ENCODE measurements at places on chromosomes 7 and 10.

GRCh38 chr7:114650491-114650890, 235.9 kb downstream of the FOXP2 start:
- no peak for DNase-seq

DNA sequence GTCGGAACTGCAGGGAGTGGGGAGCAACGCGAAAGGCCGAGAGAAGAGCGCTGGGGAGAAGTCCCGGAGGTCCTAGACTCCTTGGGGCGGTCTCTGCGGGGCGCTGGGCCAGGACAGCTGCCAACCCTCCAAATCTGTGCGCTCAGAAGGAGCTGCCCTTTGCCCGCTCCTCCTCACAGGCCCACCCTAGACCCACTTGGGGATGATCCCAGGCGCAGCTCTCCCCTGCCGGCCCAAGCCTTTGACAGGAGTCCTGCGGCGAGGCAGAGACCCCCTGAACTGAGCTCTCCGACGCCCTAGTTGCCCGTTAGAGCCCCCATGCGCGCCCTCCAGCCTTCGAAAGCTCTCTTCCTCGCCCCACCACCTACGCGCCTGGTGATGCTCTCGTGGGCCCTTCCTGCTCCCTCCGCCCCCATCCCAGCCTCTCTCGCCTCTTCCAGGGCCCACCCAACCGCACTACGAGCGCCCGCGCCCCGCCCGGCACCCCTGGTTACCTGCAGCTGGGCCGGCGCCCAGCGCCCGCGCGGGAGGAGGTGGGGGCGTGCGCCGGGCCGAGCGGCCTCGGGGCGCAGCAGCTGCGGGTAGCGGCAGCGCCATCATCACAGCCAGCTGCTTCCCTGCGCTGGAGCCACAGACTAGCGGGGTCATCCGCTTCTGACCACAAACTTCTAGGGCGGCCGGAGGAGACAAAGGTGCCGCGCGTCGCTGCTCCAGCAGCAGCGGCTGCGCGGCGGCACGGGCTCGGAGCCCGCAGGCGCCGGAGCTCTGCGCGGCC, 353.4 kb downstream of the DNAJB6 start:
- DNase-seq: peak; percentile 31

GRCh38 chr10:70756700-70757360, 28.3 kb downstream of the TBATA start:
- DNase-seq: peak; percentile 5

GRCh38 chr7:69335331-69335730, 262.9 kb upstream of the AUTS2 start:
- no peak for DNase-seq

DNA sequence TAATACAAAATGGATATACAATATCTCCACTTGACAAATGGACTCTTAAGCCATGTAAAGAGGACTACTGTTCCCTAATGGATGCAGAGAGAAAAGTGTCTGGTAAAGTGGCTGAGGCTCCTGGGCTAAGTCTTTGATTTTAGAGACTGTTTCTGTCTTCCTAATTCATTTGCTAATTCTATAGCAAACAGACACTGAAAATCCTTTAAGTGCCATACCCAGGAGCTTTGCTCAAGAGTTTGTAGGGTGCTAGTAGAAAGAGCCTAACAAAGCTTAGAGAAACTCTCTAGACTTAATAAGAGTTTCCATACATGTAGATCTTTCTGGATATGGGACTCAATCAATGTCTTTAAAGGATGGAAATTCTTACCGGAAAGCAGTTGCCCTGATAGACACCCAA, 16.7 kb downstream of the CEP55 start:
- DNase-seq: no peak

GRCh38 chr7:23075571-23075970, 30.0 kb upstream of the KLHL7 start:
- no peak for DNase-seq

DNA sequence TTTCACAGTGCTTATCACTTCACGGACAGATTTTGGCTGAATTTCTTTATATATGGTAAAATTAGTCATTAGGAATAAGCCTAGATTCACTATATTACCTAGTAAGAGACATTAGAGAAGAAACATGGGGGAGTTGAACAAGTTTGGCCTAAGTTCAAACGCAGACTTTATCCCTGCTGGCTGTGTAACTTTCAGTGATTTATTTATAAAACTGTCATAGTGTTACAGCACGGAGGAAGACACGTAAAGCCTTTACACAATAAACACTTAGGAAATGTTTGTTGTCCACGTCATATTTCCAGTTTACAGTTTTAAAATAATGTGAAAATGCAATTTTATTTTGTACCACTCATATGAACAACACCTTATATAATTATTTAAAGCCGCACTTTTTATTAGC, 661.5 kb downstream of the MAGI2 start:
- no peak for DNase-seq

- DNase-seq: no peak
These were observed 93.2 kb upstream of the KIF5B start for GRCh38 chr10:32149252-32149955.

GRCh38 chr7:71484380-71484779, 352.4 kb downstream of the GALNT17 start:
- no peak for DNase-seq

GRCh38 chr7:95865716-95866371, 93.5 kb downstream of the DYNC1I1 start:
- no peak for DNase-seq

DNA sequence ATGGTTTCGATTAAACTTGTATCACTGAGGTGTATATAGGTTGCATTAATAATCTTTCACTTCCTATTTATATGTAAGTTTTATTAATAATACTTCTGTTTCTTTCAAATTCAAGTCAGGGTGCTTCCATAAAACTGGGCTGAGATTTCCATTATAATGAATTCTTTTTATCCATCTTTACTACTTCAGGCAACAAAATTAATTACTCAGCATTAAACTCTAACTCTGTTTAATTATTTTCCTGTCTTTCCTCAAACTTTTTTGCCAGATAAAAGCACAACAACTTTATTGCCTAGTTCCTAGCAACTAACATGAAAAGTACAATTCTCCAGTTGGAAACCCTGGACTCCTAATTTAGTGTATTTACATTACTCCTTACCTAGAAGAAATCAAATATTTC, 3.0 kb upstream of the MINDY3 start:
- no peak for DNase-seq

- no peak for DNase-seq
These were observed 119.5 kb downstream of the BAMBI start for GRCh38 chr10:28796606-28797512.

DNA sequence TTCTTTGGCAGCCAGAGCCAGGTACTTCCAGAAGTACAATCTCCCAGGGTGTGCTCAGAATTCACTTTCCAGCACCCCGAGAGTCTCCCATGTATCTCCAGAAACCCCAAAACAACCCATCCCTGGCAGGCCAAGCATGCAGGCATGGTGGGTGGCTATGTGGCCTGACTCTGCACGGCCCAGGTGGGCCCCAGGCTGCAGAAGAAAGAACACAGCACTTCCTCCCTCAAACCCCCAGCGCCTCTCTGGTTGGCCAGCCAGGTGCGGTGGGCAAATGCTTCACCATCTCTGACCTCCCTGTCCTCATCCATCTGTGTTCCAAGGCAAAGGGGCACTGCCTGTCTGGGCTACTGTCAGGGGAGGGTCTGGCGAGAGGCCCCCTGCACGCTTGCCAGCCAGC, 100.3 kb downstream of the MKI67 start:
- no peak for DNase-seq

GRCh38 chr10:119104654-119105015, 722 bp downstream of the DENND10 start:
- DNase-seq: no peak

GRCh38 chr7:118259115-118259514, 34.6 kb downstream of the ANKRD7 start:
- no peak for DNase-seq

GRCh38 chr10:33465747-33466146, 131.3 kb upstream of the NRP1 start:
- DNase-seq: no peak

GRCh38 chr10:81957976-81958375, 83.0 kb downstream of the NRG3 start:
- no peak for DNase-seq

GRCh38 chr10:17200001-17200911, 1.2 kb downstream of the TRDMT1 start:
- no peak for DNase-seq

- no peak for DNase-seq
These were observed 351.8 kb upstream of the SEMA3A start for GRCh38 chr7:84546403-84546802.

DNA sequence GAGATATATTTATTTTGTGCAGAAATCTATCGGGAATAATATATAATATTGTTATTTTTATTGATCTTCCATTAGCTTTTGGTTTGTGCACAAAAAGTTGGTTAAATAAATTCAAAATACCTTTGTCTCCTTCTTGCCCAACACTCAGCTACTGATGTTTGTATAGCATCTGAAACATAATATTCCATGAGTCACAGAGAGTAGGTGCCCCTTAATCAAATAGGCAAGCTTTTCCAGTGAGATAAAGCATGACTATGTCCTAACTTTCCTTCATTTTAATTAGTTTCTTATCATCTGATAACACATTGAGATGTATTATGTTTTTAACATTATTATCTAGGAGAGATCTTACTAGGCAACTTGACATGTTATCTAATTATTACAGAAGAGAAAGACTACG, 432.2 kb downstream of the KIF20B start:
- no peak for DNase-seq
